ENCODE measurements at places on chromosomes 5 and 9.

DNA sequence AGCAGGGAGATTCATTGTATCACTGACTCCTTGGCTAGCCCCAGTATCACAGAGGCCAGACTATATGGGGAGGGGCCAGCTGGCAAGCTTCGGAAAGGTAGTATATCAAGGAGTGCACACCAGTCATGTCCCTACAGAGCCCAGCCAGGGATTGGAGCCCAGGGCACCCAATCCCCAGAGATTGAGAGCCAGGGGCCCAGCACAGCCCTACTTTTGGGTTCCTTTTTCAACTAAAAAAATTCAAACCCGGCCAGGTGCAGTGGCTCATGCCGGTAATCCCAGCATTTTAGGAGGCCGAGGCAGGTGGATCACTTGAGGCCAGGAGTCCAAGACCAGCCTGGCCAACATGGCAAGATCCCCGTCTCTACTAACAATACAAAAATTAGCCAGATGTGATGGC, 5.4 kb upstream of the MYORG start:
- DNase-seq, result no peak

GRCh38 chr9:2302606-2303005, 287.5 kb downstream of the SMARCA2 start:
- no peak for DNase-seq

DNA sequence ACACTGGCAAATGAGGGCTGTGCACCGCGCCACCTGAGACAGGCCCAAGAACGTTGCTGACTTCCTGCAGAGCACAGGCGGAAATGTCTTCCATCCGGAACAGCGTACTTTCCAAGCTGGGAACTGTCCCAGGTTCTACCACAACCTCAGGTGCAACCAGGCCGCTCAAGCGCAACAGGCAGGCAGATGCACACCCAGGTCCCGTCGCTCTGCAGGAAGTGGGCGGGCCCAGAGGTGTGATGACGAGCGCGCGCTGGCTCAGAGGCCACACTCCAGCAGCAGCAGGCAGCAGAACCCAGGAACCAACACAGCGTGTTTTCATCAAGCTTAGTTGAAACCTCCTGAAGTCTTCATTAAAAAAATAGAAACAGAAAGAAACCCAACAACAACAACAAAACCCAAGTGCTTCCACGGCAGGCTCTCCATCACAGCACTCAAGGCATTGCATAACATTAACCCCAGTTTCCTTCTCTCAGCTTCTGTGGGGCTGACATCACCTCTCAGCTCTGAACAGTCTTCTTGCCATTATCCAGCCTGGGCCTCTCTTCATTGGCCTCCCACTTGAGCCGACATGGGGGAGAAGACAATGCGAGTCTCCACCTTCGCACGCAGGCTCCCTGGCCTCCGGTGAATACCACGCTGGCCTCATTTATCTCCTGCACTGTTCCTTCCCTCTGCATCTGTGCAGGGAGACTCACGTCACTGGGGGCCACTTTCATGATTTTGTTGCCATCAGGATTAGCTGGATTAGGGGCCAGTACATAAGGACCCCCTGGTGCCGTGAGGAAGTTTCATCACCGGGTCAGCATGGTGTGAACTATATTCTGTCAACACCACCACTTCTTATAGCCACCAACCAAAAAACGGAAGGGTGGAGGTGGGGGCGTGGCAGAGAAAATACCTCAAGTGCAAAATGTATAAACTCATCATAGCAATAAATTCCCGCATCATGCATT, 22.1 kb downstream of the PTCH1 start:
- peak; percentile 73 for DNase-seq

DNA sequence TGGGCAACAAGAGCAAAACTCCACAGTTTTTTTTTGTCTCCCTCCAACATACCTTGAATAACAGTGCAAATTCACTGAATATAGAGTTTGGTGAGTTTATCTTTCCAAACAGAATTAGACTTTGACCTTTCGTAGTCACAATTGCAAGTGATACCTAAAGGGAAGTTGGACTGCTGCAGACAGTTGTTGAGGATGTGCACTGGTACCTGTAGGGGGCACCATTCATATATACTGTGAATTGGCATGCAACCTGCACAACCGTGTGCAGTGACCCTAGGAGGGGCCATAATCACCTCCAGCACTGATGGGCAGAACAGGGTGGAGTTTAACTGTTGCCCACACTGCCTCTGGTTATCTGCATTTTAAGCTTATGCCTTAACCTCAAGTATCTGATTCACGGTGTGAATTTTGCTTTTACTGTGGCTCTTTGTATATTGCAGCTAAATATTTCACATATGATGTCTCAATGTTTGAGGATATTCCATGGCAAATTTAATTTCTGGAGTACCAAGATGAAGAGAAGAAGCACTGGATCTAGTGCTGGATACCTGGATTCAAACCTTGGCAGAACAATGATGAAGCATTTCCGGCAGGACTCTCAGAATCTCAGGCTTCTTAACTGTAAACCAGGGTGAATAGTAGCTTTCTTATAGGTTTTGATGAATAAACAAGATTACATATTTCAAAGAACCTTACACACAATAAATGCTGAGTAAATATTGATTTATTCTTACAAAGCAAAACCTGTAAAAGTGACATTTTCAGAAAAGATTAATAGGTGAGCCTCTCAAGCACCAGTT, 144.3 kb downstream of the ACTBL2 start:
- peak; percentile 5 for DNase-seq

- no peak for DNase-seq
Observed at GRCh38 chr5:149422366-149423048, 43.4 kb upstream of the IL17B start.

GRCh38 chr9:98335661-98336060, 80.2 kb upstream of the TBC1D2 start:
- no peak for DNase-seq

DNA sequence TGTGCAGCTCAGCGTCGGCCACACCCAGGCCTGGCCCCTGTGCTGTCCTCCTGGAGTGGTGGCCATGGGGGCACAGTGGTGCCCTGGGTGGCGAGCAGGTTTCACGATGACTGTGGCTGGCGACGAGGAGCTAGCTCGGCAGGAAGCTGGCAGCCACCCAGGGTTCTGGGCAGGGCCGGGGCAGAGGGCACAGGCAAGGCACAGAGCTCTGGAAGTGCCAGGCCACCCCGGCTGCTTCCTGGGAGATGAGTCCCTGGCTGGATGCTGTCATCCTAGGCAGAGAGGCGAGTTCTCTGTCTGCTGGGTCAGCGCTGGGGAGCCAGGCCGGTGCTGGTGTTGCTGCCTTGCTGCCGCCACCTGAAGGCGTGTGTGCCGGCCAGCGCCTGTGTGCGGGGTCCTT, 51.7 kb downstream of the RXRA start:
- no peak for DNase-seq

GRCh38 chr9:83061990-83062650, 822 bp downstream of the RASEF start:
- DNase-seq, result no peak

All from activated T-cell treated with anti-CD3 and anti-CD28 coated beads for 24 hours (primary cell).